Epithelial cell of umbilical artery (primary cell): ENCODE measurements at places on chromosomes 12 and 14. TPM values are rescaled to one million over a fixed set of nuclear protein-coding genes. Genes with fewer than 3 reads are reported as not detected.

LUM gene
- 2.3 and 7.1 TPM in 2 replicates for total RNA-seq

MCRS1 gene
- total RNA-seq: 60.9 and 76.0 TPM in 2 replicates

BEGAIN gene
- total RNA-seq: 0.32 and 0.91 TPM in 2 replicates

ACACB gene
- 0.32 and 2.3 TPM in 2 replicates for total RNA-seq

RHEBL1 gene
- 1.6 and 4.9 TPM in 2 replicates for total RNA-seq

STYX gene
- 25.7 TPM in 2 replicates for total RNA-seq

SUOX gene
- 14.7 and 15.9 TPM in 2 replicates for total RNA-seq

COCH gene
- 0.61 and 0.65 TPM in 2 replicates for total RNA-seq

KRT80 gene
- 11.1 and 11.4 TPM in 2 replicates for total RNA-seq

CMTM5 gene
- not detected in 2 replicates for total RNA-seq

OR6C2 gene
- total RNA-seq: not detected in 2 replicates
